ENCODE measurements at places on chromosomes 5 and 9.

GRCh38 chr9:79284081-79284480 lies 287.7 kb upstream of the TLE4 start:
- DNase-seq = no peak

GRCh38 chr9:35758475-35759050 lies 4.5 kb upstream of the MSMP start:
- no peak for DNase-seq

- no peak for DNase-seq
Observed at GRCh38 chr5:180808461-180809000, 5.9 kb upstream of the MGAT1 start.

GRCh38 chr5:11452852-11453251 lies 451.4 kb downstream of the CTNND2 start:
- no peak for DNase-seq

DNA sequence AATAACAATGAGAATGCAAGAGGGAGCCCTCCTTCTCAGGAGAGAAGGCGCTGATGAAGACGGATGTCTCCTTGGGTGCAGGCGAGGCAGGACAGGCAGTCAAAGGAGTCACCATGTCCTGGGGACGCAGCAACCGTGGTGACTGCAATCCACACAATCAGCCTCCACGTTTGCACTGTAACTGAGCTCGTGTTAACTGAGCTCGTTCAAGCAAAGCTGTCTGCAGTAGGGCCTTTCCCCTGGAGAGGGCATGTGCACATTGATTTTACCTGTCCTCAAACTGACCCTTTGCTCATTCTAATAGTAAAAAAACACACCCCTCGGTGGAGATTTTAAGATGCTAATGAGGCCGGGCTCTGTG lies 2.8 kb downstream of the SARDH start:
- no peak for DNase-seq

DNA sequence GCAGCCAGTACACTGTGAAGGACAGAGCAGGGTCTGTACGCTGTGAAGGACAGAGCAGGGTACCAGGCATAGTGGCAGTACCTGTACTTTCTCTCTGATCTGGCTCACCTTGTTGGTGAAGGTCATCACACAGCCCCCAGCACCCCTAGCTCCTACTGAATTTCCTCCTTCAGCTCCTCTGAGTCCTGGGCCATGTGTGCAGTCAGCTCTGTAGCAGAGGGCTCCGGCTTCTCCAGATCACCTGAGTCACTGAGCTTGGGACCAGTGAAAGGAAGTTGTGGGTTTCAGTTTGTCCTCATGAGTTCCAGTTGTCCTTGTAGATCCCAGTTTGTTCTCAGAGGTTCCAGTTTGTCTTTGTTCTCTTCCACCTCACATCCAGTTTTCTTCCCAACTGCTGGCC lies 5.5 kb downstream of the NUDT2 start:
- DNase-seq = no peak

DNA sequence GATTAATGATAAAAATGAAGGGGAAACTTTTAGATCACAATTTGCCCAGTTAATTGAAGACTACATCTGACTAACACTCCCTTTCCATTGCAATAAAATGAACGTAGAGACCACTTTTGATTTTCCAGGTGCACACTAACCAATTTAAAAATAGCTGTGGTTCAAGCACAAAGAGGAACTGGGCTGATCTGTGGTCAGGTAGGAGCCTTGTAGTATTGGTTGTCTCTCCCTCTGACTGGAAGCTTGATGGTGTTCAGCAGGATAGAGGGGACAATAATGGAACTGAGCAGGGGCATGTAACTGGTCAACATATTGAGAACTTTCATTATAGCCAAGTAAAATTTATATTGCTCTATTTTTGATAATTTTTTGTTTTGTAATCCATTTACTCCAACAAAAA lies 886.8 kb upstream of the SEMA6A start:
- no peak for DNase-seq

GRCh38 chr9:91690540-91691249 lies 259.3 kb downstream of the ROR2 start:
- no peak for DNase-seq

DNA sequence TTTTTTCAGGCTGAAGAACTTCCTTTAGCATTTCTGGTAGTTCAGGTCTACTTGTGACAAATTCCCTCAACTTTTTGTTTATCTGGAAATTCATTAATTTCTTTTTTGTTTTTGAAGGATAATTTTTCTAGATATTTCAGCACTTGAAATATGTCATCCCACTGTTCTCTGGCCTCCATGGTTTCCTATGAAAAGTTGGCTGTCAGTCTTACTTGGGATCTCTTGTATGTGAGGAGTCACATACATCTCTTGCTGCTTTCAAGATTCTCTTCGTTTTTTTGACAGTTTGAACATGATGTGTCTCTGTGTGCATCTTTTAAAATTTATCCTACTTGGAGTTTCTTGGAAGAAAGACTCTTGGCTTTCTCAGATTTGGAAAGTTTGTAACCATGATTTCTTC lies 79.5 kb downstream of the RIC1 start:
- DNase-seq = no peak

GRCh38 chr5:66867618-66868322 lies 271.6 kb downstream of the MAST4 start:
- no peak for DNase-seq

DNA sequence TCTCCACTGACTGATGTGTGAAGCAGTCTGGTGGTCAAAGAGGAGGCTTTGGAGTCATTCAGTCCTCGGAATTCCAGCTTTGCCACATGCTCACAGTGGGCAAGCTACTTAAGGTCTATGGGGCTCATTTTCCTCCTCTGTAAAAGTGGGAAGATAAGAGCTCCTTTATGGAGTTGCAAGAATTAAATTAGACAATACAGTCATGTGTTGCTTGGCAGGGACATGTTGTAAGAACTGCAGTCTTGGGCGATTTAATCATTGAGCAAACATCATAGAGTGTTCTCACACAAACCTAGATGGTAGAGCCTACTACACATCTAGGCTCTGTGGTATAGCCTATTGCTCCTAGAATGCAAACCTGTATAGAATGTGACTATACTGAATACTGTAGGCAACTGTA lies 253.9 kb downstream of the SH3GL2 start:
- no peak for DNase-seq

DNA sequence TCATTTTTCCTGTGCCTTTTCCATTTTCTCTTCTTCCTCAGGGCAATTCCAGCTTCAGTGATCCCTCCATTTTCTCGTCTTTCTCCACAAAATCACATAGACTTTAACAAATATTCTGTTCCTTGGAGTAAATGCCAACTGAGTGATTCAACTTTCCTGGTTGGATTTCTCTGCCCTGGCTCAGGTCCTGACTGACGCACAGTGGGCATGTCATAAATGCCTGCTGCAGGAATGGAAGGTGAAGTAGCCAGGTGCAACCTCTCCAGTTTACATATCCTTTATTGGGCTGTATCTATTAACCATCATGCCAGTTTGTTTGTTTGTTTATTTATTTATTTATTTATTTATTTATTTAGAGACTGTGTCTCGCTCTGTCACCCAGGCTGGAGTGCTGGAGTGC lies 95.1 kb downstream of the MEF2C start:
- no peak for DNase-seq

DNA sequence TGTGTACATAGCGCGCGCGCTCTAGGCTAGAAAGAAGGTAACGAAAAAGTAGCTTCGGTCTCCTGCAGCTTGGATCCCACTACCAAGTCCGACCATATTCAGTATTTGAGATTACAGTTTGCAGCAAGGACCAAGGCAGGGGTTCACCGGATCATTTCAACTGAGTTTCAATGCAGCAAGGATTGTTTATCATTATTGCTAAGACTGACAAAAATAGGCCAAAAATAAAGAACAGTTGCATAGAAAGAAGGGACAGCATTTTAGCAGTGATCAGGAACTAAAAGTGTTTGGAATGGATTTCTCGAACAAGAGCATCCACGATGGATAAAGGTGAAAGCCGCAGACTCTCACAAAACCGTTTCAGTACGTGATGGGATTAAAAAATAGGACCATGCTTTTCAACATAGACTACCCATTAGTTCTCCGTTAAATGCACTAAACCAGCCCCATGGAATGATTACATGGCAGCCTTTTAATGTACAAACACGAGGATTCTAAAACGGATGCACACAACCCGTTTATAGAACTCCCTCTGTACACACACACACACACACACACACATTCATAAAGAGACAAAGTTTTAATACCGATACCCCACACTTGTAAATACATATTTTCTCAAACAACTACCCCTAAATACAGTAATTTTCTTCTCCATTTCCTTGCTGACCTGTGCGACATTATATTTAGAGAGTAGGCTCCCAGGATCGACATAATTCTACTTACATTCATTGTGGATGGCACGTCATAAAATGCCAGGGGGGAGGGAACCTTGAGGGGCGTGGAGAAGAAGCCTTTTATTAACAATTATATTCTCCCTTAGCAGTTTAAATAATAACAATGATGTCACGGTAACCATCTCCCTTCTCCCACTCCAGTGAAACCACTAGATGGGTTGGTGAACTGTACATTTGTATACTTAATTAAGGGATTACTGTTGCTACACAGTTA lies 197.1 kb downstream of the MEF2C start:
- DNase-seq = no peak

DNA sequence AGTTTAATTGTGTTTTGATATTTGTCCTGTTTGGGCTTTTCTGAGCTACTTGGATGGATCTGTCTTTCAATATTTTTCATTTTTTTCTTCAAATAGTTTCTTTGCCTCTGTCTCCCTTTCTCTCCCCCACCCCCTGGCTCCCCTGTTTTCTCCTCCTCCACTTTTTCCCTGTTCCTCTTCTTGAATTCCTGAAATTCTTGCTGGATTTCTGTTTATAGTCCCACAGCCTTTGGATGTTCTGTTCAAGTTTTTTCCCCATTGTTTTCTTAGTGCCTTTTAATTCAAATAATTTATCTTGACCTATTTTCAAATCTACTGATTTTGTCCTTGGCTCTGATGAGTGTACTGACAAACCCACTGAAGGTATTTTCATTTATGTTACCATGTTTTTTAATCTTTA lies 113.0 kb downstream of the VPS13A start:
- DNase-seq = no peak

GRCh38 chr9:98375138-98375726 lies 119.8 kb upstream of the TBC1D2 start:
- no peak for DNase-seq

DNA sequence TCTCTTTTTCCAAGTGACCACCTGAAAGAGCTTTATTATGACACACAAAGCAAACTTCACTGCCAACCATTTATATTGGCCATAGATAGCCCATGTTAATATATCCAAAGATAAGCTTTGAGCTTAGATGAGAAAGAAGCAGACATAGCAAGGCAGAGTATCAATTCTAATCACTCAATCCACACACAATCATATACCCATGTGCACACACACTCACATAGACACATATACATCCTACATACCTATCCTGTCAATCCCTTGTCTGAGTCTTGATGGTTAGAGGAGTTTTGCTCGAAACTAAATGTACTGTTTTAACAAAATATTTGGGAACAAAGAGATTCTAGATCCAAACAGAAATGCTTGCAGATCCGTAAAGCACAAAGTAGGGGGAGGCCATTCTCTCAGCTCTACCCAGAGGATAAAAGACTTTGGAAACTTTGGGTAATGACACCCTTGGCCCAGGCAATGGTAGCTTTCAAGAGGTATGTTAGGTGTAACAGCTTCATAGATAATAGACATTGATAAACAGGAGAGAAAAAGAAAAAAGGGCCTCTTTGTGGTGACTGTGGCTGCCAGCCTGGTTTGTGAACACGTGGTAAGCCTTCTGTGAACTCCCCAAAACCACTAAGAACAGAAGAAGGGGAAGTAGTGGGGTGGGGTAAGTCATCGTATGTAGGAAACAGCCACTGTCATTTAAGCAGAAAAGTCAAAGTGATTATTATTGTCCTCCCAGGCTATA lies 121.6 kb downstream of the TLR4 start:
- peak; percentile 15 for DNase-seq

DNA sequence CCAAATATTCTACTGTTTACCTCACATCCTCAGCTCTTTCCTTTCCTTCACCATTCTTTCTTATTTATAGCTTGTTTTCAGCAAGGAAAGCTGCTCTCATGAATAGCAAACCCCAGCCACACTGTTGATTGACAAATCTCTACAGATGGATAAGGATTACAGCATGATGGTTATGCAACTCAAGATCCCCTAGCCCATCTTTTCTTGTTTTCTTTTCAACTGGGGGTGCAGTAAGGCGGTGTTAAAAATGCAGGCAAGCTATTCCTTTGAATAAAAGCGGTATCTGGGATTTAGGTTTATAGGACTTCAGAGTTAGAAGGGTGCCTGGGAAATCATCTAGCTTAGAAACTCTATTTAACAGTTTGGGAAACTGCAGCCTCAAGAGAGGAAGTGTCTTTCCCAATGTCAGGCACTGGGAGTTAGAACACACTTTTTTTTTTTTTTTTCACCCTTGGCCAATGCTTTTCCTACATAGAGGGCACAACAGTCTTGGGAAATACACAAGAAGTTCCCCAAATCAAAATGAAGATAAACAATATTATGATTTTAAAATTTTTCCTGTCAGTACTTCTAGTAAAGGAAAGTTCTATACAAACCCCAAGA lies 2.6 kb downstream of the SPARC start:
- no peak for DNase-seq

DNA sequence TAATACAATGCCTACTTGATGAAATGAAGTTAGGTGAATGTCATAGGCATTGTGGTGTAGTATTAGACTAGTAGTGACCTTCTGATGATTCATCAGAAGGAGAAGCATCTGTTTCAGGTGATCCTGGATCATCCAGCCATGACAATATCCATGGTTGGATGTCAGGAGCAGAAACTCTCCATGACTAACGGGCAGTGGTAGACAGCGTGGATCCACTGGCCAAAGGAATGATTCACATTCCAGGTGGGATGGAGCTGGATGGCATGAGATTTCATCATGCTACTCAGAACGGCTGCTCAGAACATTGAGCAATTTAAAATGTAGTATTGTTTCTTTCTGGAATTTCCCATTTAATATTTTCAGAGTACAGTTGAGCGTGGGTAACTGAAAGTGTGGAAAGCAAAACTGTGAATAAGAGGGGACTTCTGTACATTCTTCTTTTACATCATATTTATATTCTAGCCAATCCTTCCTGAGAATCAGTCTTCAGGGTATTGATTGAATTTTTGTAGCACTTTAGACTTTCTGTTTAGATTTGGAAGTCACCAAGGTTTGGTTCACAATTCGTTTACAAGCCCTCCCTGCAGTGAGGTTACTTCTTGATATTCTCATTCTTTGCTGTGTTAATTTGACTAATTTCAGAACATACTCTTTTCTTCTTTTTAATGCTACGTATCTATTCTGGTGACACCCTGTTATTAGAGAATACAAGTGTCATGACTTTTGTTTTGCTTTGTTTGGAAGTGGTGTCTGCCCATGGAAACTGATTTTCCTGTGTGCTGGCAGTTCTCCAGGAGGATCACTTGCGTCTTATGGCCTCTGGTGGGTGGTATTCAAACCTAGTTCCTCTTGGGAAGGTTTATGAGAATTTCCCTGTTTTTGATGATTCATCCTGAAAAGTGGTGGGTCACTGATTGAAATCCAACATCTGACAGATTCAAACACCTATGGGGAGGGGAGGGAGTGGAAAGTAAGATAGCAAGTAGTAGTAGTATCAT lies 12.2 kb upstream of the CLINT1 start:
- DNase-seq = no peak

Data from stimulated activated CD4-positive, alpha-beta T cell treated with anti-CD3 and anti-CD28 coated beads, Interleukin-4, amount 100 ng/mL, for 1 hour (primary cell).